Neuronal stem cell (in vitro differentiated cells): ENCODE measurements at places on chromosomes 7 and 10.

- no peak for DNase-seq
Observed at GRCh38 chr10:99834410-99834809, 52.0 kb downstream of the ABCC2 start.

DNA sequence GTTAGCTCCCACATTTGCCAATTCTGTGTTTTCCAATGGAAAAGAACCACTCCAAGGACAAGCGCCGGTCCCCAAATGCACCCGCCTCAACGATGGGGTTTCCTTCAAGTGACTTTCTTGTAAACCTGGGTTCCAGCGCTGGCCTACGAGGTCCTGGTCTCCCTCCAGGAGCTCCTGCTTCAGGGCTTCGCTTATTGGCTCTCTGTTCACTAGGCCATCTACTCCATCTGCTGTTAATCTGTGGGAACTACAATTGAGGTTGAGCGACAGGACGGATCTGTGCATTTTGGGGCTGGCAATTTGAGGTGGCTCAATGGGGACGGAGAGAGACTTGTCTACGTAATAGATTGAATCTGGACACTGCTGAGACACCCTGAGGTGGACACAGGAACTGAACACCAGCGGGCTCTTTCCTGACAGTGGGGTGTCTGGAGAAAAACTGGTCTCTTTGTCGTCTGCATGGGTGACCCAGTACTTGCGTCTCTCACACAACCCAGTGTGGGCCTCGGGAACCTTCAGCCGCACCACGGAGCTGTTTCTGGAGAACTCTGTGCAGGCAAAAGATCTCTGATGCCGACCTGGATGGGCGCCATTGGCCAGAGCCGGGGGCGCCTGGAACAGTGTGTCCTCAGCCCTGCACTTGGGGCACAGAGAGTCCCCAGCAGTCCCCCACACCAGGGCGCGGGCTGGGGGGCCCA, 115.9 kb upstream of the ADAM12 start:
- peak; percentile 48 for DNase-seq

GRCh38 chr7:15463801-15464666, 97.8 kb downstream of the AGMO start:
- no peak for DNase-seq

- no peak for DNase-seq
Observed at GRCh38 chr10:113683300-113683699, 3.6 kb downstream of the CASP7 start.

GRCh38 chr10:62618576-62619412, 185.7 kb upstream of the ADO start:
- no peak for DNase-seq

- no peak for DNase-seq
Observed at GRCh38 chr7:96700516-96700915, 9.1 kb downstream of the SEM1 start.

- peak; percentile 27 for DNase-seq
Observed at GRCh38 chr10:90930070-90930837, 9.4 kb upstream of the ANKRD1 start.

- DNase-seq = no peak
Observed at GRCh38 chr10:7484456-7485243, 73.8 kb upstream of the SFMBT2 start.

DNA sequence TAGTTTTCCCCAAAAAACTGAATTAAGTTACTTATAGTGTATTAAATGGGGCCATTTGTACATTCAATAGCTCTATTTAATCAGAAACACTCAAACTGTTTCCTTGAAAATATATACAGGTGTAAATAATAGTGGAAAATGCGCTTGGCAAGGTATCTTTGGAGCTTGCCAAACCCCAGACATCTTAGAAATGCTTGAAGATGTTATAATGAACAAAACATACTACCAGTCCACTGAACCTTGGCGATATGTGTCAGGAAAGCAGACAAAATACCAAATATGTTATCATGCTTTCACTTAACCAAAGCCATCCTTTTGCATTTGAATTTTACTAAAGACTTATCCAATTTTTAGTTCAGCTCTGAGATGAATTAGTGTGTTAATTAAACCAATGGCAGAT, 352.7 kb upstream of the SEMA3A start:
- DNase-seq = no peak
